ENCODE measurements at places on chromosomes 16 and 17.
A peak's percentile ranks its signal among the peaks of the same experiment; 100 is the strongest.

DNA sequence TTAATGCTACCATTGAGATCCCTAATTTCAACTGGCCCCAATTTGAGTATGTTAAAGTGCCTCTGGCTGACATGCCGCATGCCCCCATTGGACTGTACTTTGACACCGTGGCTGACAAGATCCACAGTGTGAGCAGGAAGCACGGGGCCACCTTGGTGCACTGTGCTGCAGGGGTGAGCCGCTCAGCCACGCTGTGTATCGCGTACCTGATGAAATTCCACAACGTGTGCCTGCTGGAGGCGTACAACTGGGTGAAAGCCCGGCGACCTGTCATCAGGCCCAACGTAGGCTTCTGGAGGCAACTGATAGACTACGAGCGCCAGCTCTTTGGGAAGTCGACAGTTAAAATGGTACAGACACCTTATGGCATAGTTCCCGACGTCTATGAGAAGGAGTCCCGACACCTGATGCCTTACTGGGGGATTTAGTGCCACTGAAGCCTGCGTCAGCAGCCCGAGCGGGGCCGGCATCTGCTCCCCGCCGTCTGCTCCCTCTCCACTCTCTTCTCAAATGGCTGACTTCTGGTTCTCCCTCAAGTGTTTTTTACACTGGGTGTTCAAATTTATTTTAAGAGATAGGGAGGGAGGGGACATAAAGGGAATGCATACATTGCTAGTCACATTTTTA, 22.9 kb downstream of the DUSP14 start:
- no peak for DNase-seq

- no peak for DNase-seq
Measured at GRCh38 chr17:37640015-37640414, 3.2 kb downstream of the DDX52 start.

- DNase-seq: no peak
Measured at GRCh38 chr17:71111934-71112333, 942.6 kb downstream of the KCNJ2 start.

DNA sequence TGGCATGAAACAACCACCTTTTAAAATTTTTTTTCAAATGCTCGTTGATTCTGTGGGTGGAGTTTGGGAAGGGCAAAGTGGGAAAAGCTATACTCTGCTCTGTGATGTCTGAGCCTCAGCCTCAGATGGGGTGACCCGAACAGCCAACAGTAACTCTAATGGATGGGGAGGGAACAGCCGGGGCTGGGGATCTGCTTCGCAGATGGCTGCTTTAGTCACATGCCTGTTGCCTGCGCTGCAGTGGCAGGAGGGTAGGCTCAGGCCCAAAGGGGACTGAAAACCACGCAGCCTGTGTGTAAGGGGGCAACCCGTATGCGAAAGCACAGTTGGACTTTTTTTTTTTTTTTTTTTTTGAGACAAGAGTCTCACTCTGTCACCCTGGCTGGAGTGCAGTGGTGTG, 14.9 kb upstream of the MAPK3 start:
- DNase-seq: no peak

- no peak for DNase-seq
Measured at GRCh38 chr17:67139784-67140665, 95.7 kb downstream of the CACNG1 start.

- DNase-seq: peak; percentile 92
Measured at GRCh38 chr17:80219013-80219762, 945 bp downstream of the SGSH start.

GRCh38 chr17:40608061-40608581, 39.5 kb downstream of the SMARCE1 start:
- DNase-seq: no peak

DNA sequence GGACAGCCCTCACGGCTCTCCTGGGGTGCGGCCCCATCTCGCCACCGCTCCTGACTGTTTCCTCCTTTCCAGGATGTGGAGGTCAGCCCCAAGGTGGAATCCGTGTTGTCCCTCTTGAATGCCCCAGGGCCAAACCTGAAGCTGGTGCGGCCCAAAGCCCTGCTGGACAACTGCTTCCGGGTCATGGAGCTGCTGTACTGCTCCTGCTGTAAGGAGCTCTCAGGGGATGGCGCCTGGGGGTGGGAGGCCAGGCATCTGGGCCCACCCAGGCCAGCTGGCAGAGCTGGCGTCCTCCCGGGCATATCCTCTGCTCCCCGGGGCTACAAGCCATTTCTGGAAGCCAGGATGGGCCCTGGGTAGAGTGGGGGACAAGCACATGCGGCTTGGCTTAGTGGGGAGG, 13.2 kb downstream of the IL34 start:
- no peak for DNase-seq

- no peak for DNase-seq
Measured at GRCh38 chr16:48409839-48410632, 24.8 kb upstream of the SIAH1 start.

Data from stimulated activated CD8-positive, alpha-beta memory T cell treated with anti-CD3 and anti-CD28 coated beads, Interleukin-2, amount 100 ng/mL, for 1 hour (primary cell).